ENCODE measurements at places on chromosomes 2 and 18.

- DNase-seq, result no peak
Observed at GRCh38 chr2:225471482-225471881, 72.0 kb downstream of the NYAP2 start.

DNA sequence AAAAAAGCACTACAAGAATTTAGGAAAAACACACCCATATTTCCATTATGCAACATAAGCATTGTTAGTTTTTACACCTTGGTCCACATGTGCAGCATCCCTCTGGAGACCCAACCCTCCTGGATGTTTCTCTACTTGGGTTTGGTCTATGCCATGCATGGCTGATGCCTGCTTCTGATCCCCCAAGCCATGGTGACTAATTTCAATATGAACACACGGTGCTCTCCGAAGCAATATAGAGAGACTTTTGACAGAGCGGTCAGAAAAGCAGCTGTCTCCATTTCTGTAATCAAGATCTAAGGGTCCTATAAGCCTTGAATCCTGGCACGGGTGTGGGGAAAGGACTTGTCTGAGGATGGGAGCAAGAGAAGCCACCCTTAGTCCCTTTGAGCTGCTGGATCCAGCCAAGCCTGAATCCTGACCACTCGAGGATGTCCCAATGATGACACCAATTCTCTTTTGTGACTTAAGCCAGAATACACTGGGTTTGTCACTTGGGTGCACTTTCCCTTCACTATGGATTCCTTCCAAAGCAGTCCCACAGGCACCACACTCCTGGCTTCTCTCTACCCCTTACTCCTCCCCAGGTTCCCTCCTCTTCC, 91.5 kb downstream of the ACTR2 start:
- DNase-seq, result no peak

GRCh38 chr2:228917220-228917619, 353.9 kb downstream of the PID1 start:
- DNase-seq, result peak; percentile 67

DNA sequence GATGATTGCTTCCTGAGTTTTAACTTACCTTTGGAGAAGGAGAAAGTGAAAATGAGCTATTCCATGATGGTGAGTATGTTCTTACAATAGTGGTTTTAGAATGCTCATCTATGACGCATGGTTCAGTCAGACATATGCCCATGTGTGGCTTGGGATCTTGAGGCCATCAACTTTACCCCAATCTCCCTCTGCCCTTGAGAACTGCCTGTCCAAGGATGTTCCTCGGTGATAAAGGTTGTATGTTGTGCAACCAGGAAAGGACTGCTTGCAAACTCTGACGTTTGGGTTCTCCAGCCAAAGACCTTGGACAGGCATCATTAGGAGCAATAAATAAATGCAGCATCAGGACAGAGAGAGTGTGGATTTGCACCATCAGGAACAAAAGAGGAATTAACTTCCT, 165.0 kb downstream of the ZEB2 start:
- no peak for DNase-seq

- peak; percentile 9 for DNase-seq
Observed at GRCh38 chr18:40407909-40408308, 1547.1 kb upstream of the PIK3C3 start.

DNA sequence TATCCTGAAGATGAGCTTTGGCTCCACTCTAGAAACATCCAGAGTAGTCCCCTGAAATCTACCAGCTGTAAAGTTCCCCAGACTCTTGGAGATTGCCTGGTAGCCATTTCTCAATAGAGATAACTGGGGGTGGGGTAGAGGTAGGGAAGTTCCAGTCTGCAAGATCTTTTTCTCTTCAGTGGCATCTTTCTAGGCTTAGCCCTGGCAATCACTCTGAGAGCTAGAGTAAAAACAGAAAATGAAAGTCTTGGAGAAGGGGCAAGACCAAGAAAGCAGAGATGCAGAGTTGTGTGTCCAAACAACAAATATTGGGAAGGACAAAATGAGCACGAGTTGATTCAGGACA, 41.8 kb upstream of the LCLAT1 start:
- no peak for DNase-seq

GRCh38 chr2:235371018-235371417, 122.8 kb upstream of the AGAP1 start:
- no peak for DNase-seq

GRCh38 chr2:26769089-26769761, 5.1 kb downstream of the SLC35F6 start:
- no peak for DNase-seq

- no peak for DNase-seq
Observed at GRCh38 chr2:3302751-3303582, 74.7 kb downstream of the EIPR1 start.

DNA sequence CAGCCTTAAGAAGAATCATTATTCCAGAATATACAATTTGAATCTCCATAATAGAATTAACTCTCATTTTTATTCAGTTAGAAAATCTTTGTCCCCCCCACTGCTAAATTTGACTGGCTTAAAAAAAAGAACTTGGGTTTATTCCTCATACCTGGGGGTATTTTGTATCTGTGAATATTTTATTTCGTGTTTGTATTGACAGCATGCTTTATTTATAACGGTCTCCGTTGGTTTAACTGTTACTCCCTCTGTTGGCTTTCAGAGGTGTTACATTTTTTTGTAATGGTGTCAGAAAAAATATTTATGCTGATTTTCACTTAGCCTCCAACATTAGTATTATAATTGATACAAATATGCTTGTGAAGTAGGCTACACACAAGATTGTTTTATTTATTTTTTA, 109.1 kb downstream of the HAUS1 start:
- DNase-seq, result peak; percentile 11

Data from AG08395 (cell line).